ENCODE measurements at places on chromosomes 5 and 9.

- no peak for DNase-seq
Observed at GRCh38 chr5:6724321-6724929, 11.2 kb downstream of the TENT4A start.

DNA sequence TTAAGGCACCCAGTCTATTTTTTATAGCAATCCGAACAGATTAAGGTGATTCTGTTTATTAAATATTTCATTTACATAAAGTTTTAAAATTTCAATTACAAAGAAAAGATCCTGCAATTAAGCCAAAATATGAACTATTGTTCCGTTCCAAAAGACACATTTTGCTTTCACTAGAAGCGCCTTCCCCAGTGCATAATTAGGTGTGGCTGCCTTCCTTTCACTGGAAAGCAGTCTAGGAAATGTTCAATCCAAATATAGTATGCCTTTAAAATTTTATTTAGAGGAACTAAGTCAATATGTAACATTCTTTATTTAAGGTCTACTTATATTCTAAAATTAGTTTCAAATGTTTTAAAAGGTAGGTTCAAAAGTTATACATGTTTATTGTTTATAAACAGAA, 7.6 kb downstream of the CTNNAL1 start:
- DNase-seq: no peak

GRCh38 chr5:78005021-78005785, 229.1 kb upstream of the TBCA start:
- DNase-seq: no peak

GRCh38 chr5:61910771-61911170, 395.2 kb upstream of the KIF2A start:
- no peak for DNase-seq

GRCh38 chr5:83914199-83914598, 193.5 kb upstream of the HAPLN1 start:
- DNase-seq: no peak

- no peak for DNase-seq
Observed at GRCh38 chr5:135218790-135219568, 180.1 kb downstream of the MACROH2A1 start.

DNA sequence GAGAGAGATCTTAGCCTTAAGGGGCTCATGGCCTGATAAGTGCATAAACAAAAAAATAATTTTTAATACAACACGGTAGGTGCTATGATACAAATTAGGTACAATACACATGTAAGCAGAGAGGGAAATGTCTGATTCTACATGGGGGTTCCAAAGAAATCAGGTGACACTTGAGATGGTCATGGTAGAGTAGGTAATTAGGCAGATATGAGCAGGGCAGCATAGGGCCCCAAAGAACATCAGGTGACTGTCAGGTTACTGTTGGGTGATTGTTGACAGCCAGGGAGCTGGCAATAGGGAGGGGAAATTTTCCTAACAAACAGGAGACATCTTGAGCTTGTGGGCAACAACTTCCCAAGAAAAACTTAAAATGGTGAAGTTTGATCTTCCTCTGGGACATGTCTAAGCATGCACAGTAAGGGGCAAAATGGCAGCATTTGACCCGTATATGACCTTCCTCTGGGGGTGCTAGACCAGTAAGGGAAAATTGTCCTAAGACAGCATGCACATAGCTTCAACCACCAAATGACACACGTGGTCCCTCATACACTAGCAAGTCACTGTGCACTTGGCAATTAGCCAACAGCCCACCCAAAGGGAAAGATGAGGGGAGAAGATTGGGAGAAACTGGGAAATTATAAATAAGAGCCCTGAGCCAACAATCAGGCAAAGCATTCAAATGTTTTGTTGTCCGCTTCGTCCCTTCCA, 37.3 kb upstream of the TENT4A start:
- no peak for DNase-seq

GRCh38 chr5:117039035-117039434, 464.4 kb upstream of the SEMA6A start:
- DNase-seq: no peak

- no peak for DNase-seq
Observed at GRCh38 chr9:129023036-129023907, 4.9 kb downstream of the SH3GLB2 start.

- DNase-seq: no peak
Observed at GRCh38 chr5:147484708-147485020, 25.2 kb downstream of the DPYSL3 start.

DNA sequence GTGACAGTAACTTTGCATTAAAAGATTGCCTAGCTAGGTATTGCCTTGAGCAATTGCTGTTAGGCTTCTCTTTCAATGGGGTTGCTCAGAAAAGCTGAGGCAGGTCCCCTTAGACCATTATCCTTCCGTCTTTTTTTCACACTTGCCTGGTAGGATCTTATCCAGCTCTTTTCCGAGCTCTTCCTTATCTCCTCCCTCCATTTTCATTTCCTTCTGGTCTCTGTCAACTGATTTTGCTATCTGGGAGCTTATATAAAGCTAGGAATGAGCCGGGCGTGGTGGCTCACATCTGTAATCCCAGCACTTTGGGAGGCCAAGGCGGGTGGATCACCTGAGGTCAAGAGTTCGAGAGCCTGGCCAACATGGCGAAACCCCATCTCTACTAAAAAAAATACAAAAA, 6.6 kb upstream of the HMGCR start:
- DNase-seq: no peak

- DNase-seq: no peak
Observed at GRCh38 chr5:172565455-172565854, 75.6 kb upstream of the NEURL1B start.

GRCh38 chr5:110865400-110866094, 126.7 kb downstream of the SLC25A46 start:
- DNase-seq: no peak

- no peak for DNase-seq
Observed at GRCh38 chr9:111831371-111832108, 36.8 kb upstream of the SHOC1 start.

- no peak for DNase-seq
Observed at GRCh38 chr9:130041648-130042405, 1.2 kb downstream of the FNBP1 start.

DNA sequence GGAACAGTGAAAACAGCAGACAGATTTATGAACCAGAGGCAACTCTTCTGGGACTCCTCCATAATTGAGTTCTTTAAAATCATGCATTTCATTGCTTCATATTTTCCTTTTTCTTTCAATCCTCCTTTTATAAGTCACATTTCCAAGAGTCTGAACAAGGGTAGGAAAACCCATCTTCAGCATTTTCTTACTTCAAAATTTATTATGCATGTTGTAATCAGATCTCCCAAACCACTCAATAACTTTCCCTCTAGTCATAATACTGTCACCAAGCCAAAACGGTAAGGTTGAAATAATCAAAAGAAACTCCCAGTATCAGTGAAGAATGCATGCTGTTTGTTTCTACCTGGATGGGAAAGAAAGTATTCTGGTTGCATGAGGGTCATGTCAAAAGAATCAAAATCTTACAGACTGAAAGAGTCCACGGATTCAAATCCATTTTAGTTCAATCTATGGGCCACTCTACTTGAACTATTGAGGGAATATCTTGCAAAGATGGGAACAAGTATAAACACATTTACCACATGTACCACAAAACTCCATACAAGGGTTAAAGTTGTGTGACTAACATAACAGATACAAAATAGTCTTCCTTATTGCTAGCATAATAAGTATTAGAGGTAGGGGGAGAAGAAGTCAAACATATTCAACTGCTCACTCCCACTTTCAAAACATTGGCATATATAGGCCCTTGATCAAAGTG, 797.3 kb downstream of the MAT2B start:
- DNase-seq: no peak

- no peak for DNase-seq
Observed at GRCh38 chr5:132837868-132838267, 7.4 kb upstream of the SHROOM1 start.

DNA sequence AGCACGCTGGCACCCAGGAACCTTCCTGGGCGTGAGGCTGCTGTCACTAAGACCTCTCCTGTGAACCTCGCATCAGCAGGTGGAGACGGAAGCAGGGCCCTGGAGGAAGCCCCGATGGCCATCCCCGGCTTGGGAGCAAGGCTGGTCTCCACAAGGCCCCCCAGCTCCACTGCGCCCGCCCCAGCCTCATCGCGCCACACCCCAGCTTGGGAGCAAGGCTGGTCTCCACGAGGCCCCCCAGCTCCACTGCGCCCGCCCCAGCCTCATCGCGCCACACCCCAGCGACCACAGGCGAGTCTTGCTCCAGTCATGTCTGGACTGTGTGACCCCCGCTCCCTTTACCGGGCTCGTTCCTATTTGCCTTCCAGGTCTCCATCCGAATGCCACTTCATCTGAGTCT, 11.0 kb downstream of the QSOX2 start:
- DNase-seq: no peak

DNA sequence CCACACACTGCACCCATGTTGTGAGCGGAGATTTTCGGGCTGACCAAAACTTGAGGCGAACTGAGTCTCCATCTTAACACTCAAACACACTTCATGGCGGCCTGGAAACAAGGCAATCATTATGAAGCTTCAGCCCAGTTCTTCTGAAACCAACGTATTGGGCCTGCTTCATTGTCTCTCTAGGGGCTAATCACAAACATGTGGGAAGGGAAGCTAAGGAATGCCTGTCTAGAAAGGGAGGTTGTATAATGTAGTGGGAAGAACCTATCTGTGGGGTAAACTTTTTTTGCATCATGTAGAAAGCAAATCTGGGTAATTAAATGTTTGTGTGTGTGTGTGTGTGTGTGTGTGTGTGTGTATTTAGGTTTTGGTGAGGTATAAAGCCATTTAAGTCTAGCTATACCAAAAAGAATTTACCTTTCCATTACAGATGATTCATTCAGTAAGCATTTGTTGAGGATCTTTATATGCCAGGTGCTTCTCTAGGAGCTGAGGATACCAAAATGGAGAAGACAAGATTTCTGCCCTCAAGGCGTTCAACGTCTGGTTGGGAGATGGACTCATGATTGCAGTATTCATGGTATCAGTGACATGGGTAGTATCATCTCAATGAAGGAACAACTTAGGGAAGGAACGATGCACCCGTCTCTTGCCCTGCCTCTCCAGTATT, 29.4 kb downstream of the SLC1A3 start:
- DNase-seq: no peak

- no peak for DNase-seq
Observed at GRCh38 chr5:60520451-60521227, 179.3 kb downstream of the DEPDC1B start.

- no peak for DNase-seq
Observed at GRCh38 chr9:28848671-28849070, 1275.4 kb upstream of the C9orf72 start.

GRCh38 chr9:21806644-21807043, 4.2 kb downstream of the MTAP start:
- no peak for DNase-seq
